Mammary epithelial cell (primary cell): ENCODE measurements at places on chromosomes 2 and 18.

DNA sequence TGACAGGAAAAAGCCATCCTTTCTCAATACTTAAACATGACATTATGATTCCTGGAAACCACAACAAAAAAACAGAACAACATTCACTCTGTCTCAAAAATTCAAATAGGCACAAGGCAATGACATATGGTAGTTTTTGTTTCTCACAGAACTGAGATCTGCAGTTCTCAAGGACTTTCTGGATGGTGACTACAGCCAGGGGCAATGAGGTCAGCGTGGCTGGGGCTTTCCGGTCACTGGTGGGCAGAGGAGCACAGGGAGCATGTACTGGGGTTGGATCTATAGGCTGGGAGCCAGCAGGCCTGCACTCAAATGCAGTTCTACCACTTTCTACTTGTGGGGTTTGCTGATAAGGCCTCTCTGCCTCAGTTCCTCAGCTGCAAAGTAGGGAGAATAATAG is 72.0 kb downstream of the CTAGE1 start:
- no peak for DNase-seq

DNA sequence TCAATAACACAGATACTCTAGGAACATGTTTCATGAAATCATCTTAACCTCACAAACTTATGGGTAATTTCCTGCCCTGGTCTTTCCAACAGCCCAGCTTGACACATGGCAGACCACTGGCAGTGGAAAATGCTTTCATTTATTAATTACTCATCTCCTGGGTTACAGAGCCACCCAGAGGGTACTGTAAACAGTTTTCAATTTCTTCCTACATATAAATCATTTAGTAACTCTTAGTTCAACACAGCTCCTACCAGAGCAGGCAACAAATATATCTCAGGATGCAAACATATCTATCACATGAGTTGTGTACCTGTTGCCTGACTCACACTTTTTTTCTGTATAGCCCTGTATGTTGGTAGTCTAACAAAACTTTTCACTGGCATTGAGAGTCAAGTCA is 99.2 kb upstream of the VRK2 start:
- DNase-seq = no peak

- DNase-seq = peak; percentile 12
Measured at GRCh38 chr18:13823707-13824395, at the start of gene MC5R. MC5R (plus strand) TSS chr18:13824149; CDS start chr18:13825766, 1,617 bp downstream.

GRCh38 chr2:127359520-127359919 is 28.3 kb downstream of the MAP3K2 start:
- DNase-seq = no peak

DNA sequence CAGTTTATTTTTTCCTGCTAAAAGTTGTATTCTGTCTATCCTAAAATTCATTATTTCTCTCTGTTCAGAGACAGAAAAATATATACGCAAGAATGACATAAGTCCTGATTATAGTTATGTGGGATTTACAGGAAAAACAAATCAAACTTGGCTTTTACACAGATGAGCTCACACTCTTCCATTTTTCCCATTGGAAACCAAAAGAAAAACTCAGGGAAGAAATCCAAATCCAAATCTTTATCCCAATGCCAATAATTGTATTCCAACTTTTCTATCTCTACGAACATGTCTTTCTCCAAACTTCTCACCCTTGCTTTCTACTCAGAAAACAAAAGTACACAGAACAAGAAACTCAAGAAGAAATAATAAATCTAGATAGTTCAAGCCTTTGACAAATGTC is 249.1 kb upstream of the TMEFF2 start:
- no peak for DNase-seq

- DNase-seq = no peak
Measured at GRCh38 chr2:207483477-207483876, 46.3 kb upstream of the CREB1 start.

GRCh38 chr2:135230150-135230549 is 178.1 kb downstream of the RAB3GAP1 start:
- no peak for DNase-seq

- DNase-seq = no peak
Measured at GRCh38 chr18:69715191-69715795, 232.4 kb downstream of the CD226 start.

GRCh38 chr2:165958313-165958960 is 4.9 kb upstream of the TTC21B start:
- DNase-seq = no peak

DNA sequence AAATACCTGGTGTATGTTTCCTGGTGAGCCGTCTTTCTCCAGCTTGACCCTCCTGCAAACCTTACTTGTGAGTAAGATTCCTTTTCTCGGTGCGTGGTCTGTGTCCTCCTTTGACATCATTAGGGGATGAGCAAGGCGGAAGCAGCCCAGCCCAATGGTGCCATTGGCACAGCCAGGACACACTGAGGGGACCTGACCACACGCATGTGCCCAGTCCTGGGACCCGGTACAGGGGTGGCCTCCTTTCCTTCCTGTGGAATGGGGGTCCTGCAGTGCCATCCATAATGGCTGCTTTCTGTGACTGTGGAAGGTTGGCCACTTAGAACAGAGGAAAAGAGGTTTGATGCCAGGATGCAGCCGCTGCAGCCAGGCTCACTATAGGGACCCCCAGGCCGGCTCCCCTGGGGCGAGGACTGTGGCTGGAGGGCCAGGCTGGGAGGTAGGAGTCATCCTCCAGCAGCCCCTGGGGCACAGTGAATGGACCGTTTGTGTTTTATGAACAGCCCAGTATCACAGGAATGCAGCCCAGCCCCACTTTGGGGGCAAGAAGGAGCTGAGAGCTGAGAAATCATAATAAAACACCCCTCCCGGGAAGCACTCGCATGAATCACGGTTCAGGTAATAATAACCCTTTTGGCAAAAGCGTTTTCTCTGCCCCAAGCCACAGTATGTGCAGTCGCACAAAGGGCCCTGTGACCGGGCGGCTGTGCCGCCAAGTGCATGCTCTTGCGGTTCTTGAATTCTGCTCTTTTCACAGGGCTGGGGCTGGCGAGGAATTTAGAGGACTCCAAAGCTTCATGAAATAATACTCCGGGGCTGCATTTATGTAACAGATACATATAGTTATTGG is 73.2 kb downstream of the ASB1 start:
- no peak for DNase-seq

DNA sequence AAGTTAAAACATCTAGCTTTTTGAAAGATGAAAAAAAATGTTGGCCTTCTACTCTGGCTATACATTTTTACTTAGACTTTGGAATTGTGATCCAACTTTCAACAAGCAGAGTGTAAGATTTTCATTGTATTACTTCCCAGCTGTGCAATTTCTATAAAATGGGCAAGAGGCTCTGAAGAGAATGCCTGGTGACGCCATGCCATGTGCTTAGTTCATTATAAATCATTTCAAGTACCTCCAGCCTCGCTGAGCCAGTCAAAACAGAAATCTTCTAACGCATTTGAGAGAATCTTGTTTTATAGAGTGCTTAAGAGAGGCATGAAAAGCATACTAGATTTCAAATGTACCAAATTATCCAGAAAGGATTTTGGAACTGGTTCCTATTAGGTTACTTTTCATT is 10.1 kb upstream of the STK17B start:
- DNase-seq = no peak

GRCh38 chr2:164711766-164712138 is 90.5 kb upstream of the GRB14 start:
- DNase-seq = no peak

DNA sequence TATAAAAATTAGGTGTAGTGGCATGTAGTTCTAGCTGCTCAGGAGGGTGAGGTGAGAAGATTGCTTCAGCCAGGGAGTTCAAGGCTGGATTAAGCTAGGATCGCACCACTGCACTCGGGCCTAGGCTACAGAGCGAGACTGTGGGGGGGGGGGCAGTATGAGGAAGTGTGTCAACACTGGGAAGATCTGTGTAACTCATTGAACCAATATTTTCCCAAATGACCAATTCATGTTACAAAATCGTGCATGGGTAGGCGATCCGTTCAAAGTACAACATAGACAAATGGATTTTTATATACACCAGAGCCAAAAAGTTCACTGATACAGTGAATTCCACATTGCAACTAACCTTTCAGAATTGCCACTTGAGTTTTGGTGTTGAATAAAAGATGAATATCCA is 8.1 kb downstream of the SMAD4 start:
- no peak for DNase-seq

- DNase-seq = no peak
Measured at GRCh38 chr2:111017034-111017622, 103.6 kb upstream of the BCL2L11 start.

DNA sequence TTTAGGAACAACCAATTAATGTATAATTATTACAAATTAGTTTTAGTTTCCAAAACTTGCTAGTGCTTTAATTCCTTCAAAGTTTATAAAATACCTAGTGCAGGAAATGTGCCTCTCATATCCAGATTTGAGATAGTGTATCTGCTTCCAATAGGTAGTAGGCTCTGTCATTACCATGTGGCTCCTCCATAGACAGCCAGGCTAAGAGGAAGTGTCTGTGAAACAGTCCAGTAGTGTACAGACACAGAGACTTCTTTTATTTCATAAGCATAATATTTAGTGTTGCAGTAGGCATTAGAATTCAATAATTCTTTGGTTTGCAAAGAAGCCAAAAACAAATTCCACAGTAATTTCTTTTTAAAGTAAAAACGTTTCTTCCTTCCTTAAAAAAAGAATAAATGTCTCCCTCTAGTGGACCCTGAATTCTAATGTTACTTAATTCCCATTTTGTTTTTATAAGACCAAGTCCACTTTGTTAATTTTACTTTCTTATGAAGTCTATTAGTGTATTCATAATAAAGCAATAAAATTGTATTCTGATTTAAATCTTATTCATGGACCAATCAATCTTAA is 101.2 kb downstream of the NEB start:
- no peak for DNase-seq

- DNase-seq = no peak
Measured at GRCh38 chr2:96359310-96359709, 23.7 kb downstream of the NCAPH start.

DNA sequence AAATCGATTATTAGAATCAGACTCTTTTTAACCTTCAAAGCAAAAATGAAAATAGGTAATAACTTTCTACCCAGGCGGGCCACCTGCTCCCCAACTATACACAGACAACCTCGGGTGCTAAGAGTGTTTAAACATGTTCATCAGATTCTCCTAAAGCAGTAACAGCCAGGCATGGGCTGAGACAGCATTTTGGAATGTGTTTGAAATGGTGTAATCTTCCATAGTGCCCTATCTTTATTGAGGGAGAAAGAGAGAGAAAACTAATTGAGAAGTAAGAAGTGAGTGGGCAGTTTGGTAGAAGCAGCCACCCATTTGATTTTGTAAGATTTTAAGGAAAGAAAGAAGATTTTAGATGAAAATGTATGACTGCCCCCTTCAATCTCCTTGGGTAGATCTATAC is 196.1 kb upstream of the CTAGE1 start:
- DNase-seq = peak; percentile 19

GRCh38 chr18:77039196-77040130 is 93.1 kb downstream of the MBP start:
- DNase-seq = peak; percentile 23

DNA sequence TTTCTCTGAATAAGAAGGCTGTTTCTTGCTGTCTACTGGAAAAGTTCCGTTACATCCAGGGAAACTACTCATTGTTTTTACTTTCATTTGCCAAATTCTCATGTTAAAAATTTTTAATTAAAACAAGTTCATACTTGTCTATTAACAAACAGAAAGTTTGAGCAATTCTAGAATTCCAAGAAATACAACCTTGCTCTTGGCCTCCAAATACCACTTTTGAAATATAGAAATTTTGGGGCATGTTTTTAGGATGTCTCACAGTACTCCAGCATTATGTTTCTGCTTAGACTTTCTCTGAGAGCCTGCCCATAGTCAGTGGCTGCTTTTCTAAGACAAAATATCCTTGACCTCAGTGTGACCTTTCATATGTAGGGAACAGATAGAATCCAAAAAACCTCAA is 228.7 kb upstream of the RND3 start:
- DNase-seq = peak; percentile 35

- DNase-seq = no peak
Measured at GRCh38 chr2:23924589-23925359, 2.1 kb downstream of the ATAD2B start.

DNA sequence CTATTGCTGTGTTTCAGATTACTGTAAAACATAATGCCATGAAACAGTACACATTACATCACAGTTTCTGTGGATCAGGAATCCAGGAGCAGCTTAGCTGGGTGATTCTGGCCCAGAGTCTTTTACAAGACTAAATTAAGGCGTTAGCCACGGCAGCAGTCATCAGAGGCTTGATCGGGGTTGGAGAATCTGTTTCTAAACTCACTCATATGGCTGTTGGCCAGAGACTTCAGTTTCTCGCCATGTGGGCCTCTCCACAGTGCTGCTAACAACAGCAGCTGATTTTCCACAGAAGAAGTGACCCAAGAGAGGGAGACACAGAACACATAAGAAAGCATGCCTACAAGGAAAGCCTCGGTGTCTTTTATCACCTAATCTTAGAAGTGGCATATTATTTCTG is 89.2 kb upstream of the MYO3B start:
- DNase-seq = no peak

- no peak for DNase-seq
Measured at GRCh38 chr2:35887146-35887545, 468.4 kb upstream of the CRIM1 start.

GRCh38 chr2:67272195-67272594 is 124.9 kb upstream of the ETAA1 start:
- DNase-seq = no peak

DNA sequence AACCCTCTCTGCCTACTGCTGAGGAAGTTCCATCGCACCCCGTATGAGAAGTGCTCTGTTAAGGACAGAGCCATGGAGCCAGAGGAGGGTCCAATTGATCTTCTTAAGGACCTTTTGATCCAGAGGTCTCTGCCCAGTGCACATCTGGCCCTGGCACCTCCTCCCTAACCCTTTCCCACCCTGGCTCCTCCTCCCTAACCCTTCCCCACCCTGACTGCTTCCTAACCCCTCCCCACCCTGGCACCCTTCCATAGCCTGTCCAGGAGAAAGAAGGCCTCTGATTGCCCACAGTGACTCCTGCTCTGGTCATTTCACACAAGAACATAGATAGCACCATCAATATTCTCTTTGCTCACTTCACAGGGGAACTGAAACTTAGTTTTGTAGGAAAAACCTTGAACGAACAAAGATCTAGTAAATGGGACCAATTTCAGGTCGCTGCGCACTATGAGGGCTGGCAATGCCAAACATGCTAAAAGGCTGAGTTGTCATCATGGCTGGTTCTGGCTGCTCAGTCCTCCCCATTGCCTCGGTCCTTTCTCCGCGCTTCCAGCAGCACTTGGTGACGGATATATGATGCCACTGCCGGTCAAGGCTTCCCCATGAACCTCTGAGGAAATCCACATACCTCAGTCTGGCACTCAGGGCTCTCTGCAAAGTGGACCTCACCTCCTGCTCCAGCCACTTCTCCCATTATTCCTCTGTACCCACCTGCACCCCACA is 49.2 kb downstream of the PKDCC start:
- no peak for DNase-seq

GRCh38 chr2:34241905-34242762 is 643.0 kb upstream of the FAM98A start:
- DNase-seq = no peak

GRCh38 chr2:160124571-160124970 is 62.2 kb upstream of the PLA2R1 start:
- no peak for DNase-seq

GRCh38 chr2:215780907-215781685 is 232.3 kb downstream of the MREG start:
- DNase-seq = no peak
